ENCODE measurements at places on chromosomes 3 and 15.

DNA sequence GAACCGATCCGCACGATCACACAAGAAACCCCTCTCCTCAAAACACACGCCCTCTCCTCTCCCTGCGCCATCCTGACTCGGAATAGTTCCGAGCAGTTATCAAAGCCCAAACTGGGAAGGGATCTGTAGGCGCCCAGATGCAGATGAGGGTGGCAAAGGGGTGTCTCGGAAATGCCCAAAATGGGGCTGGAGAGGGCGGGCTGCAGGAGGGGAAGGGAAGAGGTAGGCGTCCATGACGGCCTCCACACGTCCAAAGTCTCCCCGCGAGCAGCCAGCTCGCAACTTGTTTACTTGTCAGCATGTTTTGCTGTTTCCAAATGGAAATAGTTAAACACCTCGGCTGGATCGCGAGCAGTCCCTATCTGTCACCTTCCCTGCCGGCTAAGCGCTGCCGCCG lies 1.5 kb downstream of the NTRK3 start:
- no peak for DNase-seq

- DNase-seq = peak; percentile 4
Measured at GRCh38 chr15:26773917-26774316, 1.1 kb upstream of the GABRB3 start.

GRCh38 chr15:80152896-80153876 lies at the start of gene FAH:
Gene FAH, plus strand, starts transcription at chr15:80152999. Its CDS starts 56 bp downstream, at chr15:80153055.
- DNase-seq = peak; percentile 65

GRCh38 chr3:136186846-136187245 lies 9.3 kb downstream of the MSL2 start:
- DNase-seq = no peak

GRCh38 chr3:189368384-189368783 lies 196.6 kb downstream of the TPRG1 start:
- DNase-seq = peak; percentile 78

DNA sequence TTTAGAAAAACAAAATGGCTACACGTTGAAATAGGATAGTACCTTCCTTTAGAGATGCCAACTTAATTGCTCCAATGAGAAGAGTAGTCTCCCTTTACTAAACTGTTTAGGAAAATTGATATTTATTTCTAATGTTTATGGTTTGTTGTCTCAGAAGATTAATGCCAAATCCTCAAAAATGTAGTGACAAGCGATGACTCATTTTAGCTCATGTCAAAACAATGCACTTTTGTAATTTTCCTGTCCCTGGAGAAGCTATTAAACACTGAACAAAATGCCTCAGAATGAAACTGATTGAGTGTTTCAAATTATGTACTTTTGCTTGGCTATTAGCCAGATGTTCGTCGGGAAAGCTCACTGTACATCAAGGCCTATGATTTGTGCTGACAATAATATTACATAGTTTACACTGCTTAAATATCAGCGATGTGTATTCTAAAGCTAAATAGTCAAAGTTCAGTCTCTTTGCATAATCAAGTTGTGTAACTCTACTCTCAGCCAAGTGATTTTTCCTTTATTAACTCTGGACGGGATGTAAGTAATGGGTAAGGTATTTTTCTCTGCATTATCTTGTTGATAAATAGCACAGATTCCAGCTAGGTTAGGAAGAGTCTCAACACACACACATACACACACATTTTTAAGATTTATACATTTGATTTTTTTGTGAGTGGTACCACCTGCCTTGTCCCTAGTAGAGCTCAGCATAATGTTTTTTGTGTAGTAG lies 83.7 kb downstream of the CMSS1 start:
- DNase-seq = peak; percentile 87

GRCh38 chr15:44719293-44719999 lies 8.1 kb downstream of the B2M start:
- DNase-seq = no peak

DNA sequence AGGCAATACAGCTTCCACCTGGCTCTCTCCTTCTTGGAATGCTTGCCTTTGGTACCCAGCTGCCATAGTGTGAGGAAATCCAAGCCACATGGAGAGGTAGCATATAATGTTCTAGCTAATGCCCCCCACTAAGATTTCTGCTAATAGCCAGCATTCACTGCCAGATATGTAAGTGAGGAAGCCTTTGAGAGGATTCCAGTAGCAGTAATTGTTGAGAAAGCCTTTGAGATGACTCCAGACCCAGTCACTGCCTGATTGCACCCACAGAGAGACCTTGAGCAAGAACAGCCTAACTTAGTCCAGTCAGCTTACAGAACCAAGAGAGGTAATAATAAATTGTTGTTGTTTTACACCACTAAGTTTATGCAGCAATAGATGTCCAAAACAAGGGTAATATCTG lies 63.1 kb downstream of the STRIT1 start:
- DNase-seq = peak; percentile 16

DNA sequence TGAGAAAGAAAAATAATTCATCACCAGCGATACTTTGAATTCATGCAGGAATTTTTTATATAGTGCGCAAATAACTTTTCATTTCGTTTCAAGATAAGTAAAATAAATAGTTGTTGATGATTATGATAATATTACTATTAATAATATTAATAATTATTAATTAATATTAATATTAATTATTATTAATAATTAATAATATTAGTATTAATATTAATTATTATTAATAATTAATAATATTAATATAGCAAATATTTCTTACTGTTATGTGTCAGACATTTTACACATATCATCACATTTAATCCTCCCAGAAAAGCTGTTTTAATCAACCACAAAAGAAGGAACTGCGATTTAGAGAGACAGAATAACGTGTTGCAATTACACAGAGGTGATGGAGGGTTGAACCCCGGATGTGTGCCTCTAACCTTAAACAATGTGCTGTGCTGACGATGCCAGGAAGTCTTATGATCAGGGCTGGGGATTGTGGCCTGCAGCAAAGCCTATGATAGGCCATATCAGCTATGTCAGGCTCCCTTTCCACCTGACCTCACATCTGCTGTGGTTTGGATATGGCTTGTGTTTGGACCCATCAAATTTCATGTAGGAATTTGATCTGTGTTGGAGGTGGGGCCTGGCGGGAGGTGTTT lies 263.5 kb upstream of the NR2F2 start:
- DNase-seq = peak; percentile 66

GRCh38 chr15:50798684-50799083 lies 33.2 kb upstream of the SPPL2A start:
- DNase-seq = peak; percentile 59

DNA sequence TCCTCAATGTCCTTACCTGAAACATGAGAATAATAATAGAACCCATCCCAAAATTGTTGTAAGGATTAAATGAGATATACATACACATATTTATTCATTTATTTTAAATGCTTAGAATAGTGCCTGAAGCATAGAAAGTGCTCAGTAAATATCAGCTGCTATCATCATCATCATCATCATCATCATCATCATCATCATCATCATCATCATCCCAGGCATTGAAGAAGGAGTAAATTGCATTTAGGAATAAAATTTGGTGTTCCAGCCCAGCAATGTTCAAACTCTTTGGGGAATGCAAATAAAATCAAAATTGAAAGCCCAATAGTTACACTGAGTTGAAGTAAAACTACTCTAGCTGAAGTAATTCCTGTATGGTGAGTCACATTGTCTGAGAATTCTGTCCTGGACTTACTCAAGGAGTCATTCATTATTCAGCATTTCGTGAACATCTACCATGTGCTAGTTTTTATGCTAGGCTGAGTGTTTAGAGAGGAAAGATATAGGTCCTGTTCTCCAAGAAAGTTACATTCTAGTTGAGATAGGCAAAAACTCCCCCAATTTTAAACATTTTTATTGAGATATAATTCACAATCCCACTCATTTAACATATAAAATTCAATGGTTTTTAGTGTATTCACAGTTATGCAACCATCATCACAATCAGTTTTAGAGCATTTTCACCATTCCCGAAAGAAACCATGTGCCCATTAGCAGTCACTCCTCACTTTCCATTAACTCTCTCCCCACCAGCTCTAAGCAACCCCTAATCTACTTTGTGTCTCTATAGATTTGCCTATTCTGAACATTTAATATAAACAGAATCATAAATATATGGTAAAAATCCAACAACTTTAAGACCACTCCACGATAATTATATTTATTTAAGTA lies 107.2 kb downstream of the FRMD5 start:
- peak; percentile 82 for DNase-seq

DNA sequence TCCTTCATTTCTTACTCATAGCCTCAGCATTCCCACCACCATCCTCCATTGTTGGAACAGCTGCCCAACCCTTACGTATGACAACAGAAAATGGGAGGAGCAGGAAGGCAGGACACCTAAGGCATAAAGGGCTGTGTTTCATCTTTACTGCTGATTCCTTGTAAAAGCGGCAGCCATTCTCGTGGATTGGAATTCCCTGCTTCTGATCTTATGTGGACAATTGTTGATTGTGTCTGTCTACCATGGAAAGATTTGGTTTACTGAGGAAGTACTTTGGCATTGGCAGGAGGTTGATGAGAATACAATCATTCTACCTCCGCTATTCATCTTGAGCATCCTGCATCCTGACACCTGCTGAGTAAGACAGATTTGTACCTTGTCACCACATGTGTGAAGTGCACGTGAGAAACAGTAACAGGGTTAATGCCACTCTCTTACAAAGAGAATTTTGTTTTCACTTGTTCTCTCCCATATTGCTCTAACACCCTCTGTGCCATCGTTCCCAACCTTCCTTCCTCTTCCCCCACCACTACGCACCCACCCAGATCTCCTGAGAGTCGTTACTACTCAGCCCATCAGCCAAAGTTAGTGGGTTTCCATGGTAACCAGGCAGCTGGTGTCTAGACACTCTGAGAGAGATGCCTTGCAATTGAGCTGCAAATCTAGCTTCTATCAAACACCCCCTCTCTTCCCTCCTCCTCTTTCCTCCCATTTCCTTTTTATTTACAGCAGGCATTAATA lies 75.7 kb downstream of the GAP43 start:
- no peak for DNase-seq

GRCh38 chr3:102441832-102442231 lies 7.0 kb downstream of the ZPLD1 start:
- no peak for DNase-seq

- DNase-seq = no peak
Measured at GRCh38 chr3:136943436-136943835, 14.3 kb upstream of the IL20RB start.

DNA sequence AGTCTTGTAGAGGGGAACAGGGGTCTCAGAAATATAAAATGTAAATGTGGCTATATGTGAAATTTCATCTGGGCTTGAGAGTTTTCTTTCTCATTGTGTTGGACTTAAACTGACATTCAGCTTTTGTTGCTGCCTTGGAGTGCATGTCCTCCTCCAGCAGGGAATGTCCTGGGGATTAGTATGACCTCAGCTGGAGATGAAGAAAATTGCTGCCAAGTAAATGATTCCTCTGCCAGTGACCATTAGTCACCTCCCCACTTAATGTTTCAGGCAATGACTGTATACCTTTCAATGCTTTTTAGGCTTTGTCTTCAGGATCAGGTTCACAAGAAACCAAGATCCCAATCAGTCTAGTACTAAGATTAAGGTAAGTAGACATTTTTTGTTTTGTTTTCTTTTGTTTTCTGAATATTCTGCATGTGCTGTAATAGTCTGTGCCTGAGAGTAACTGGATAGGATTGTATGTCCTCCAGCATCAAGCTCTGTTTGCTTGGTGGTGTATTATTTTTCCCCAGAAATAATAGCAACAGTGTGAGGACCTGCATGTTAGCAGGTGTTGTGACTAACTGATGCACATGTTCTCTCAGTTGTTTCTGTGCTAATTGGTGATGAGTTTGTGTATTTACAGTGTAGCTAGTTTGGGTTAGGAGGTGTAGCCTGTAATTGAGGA lies 18.1 kb upstream of the SLC22A13 start:
- peak; percentile 90 for DNase-seq

DNA sequence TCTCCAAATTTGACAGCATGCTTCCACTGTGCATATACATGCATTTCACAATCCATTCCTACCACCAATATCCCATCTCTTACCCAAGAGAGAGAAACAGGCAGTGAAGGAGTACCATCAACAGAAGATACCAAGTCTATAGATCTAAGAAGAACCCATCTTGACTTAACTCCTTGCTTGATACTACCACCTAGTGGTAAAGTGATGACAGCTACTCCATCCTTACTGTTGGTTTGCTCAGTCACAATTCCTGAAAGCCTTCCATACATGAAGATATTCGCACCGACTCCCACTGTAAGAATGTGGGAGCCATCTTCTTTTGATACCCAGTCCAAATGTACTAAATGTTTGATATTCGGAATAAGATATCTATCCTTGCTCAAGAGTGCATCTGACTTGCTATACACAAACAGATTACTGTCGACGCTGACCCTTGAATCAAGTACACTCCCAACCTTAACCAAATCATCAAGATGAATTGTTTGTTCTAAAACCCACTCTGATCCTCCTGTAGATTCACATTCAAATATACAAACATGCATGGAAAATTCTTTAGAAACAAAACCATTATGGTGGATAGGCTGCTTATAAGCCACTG lies 123.1 kb downstream of the DMXL2 start:
- peak; percentile 45 for DNase-seq
